Stimulated activated CD4-positive, alpha-beta T cell treated with anti-CD3 and anti-CD28 coated beads, Interleukin-12 subunit alpha, Interleukin-12 subunit beta, amount 100 ng/mL, for 24 hours (primary cell): ENCODE measurements at places on chromosomes 12 and 14.
A peak's percentile ranks its signal among the peaks of the same experiment; 100 is the strongest.

- no peak for DNase-seq
Observed at GRCh38 chr12:65561798-65562382, 262.4 kb upstream of the HMGA2 start.

GRCh38 chr12:88413646-88414045 lies 166.6 kb downstream of the KITLG start:
- DNase-seq = no peak

DNA sequence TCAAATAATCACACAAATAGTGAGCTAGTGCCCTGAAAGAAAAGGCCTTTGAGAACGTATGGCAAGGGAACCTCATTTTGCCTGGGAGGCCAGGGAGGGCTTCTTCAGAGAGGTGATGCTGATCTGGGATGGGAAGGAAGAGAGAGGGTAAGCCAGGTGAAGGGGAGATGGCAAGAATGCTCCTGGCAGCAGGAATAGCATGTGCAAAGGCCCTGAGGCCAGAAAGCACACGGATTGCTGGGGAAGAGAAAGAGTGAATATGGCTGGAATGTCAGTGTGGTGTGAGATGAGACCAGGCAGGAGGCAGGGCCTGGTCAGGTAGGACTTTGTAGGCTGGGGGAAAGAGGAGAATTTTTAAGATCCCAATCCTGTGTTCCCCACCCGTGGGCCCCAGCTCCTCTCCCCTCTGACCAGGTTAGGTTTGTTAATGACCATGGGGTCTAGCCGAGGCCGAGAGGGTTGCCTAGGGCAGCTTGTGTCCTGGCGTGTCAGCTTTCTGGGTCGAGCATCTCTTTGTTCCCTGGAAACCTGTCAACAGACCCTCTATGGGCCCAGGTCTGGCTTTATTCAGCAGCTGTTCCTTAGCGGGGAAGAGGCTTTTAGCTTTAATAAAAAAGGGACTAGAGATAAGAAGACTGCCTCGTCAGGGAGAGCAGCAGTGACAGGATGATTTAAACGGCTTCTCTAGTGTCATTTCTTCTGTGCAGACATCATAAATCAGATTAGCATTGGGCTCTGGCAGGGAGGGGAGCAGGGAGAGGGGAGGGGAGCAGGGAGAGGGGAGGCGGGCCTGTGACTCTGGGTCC lies 123.4 kb downstream of the ADCK1 start:
- DNase-seq = no peak

- DNase-seq = no peak
Observed at GRCh38 chr12:124901003-124901402, 13.4 kb downstream of the UBC start.

DNA sequence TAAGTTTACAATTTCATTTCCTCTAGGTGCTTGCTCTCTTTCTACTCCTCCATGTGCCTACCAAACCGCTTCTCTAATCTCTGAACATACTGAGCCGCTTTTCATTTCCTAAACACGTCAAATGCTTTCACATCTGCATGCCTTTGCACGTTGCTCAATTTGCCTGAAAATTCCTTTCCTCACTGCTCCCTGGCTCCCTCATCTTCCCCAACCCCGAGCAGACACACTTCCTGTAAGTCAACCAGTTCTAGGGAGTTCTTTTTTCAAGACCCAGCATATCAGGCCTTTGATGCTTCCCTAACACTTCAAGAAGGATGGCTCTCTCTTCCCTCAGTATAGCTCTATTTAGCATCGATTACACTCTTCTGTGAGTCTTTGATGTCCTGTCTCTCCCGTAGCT lies 50.3 kb downstream of the LMO3 start:
- no peak for DNase-seq

DNA sequence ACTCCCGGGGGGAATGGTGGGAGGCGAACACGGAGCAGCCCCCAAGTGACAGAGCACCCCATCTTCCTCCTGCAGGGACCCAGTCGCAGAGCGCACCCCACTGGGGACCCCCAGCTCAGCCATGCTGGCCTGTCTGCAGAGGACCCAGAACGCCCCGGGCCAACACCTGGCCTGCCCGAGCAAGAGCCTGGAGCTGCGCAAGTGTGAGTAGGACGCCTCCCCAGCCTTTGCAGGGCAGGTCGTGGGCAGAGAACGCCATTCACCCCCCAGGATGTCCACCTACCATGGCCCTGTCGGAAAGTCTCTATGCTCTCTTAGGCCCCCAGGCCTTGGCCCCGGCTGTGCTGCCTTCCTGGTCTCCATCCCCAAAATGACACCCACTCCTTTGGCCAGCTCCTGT lies 30.4 kb downstream of the FAM222A start:
- DNase-seq = no peak

DNA sequence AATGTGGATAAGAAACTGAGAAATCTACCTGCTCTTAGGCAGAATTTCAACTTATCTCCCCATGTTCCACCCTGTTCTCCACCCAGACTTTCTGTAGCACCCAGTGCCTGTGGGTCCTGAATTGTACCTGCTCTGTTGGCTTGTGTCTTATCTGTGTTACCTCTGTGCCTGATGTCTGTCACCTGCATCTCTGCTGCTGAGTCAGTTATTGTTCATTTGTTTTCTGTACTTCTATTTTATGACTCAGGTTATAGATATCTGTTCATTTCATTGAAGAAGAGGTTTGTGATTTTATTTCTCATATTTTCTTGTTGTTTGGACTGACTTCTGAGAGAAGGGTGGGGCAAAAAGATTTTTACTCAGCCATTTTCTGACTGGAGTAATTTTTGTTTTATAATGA lies 11.7 kb downstream of the SOCS4 start:
- no peak for DNase-seq

GRCh38 chr14:68796418-68797101 lies 3.7 kb upstream of the ZFP36L1 start:
- DNase-seq = no peak

GRCh38 chr14:90398315-90398839 lies 1.5 kb downstream of the CALM1 start:
- peak; percentile 28 for DNase-seq

DNA sequence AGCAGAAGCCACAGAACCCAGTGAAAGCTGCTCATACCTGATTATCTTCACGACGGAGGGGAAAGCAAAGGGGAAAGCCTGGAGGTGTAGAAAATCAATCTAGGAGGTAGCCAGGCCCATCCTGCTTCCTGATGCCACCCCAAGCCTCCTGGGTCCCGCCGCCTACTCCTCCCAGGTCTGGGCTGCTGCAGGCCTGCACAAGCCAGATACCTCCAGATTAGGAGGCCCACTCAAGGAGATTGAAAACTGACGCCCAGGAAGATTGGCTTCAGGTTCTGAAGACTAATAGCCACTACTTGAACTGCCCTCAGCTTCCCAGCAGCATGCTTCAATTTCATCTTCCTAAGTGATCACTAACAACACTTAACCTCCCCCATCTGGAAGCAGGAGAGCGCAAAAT lies 87.1 kb downstream of the GCH1 start:
- no peak for DNase-seq

- no peak for DNase-seq
Observed at GRCh38 chr12:122023339-122024131, 1.9 kb downstream of the BCL7A start.
